HCT116 (cell line): ENCODE measurements at places on chromosomes 2 and 18.

- no peak for DNase-seq
These were observed 559.5 kb upstream of the SALL3 start for GRCh38 chr18:78420116-78420515.

DNA sequence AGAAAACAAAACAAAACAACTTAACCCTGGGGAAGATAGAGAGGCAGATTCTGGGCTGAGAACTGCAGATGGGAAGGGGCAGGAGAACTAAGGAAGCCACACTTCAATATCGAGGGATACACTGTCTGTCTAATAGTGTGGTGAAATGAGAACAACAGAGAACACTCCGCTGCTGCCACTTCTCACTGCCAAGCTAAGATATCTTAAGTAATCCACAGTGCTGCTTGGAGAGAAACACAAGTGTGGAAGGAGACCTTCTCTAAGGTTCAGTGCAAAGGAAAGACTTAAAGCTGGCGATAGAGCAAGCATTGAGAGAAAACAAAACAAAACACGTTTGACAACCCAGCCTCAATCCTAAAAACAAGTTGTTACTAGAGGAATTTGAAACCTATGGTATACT, 37.4 kb downstream of the DLGAP1 start:
- DNase-seq: no peak

- no peak for DNase-seq
These were observed 295.7 kb downstream of the LRP1B start for GRCh38 chr2:141835103-141835502.

- no peak for DNase-seq
These were observed 33.5 kb downstream of the ZNF532 start for GRCh38 chr18:58898010-58898799.

DNA sequence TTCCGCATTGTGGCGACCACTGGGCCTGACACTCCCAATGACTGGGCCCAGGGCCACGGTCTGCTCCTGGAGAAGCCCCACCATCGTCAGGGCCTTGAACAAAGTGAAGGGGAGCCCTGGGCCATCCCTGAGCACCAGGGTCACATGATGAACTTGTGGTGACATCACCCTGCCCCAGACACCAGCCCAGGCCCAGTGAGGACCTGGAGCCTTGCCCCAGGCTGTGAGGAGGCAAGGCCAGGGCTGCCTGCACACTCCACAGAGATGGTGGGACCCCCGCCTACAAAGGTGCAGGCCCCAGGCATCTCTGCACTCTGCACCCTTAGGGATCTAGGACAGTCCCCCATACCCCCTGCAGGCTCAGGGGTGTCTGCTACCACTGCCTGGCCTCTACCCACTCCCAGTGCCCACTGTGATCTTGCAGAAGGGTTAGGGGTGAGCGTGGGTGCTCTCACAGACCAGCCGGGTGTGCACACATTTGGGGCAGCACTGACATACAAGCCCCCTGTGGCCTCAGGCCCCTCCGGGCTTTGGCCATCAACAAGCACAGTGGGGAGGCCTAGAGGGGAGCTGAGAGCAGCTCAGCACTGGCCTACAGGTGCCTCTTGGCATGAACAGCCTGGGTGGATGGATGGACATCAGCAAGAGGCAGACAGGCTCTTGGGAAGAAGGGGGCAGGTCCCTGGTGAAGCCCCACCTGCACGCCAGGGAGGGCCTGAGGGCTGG, 624.0 kb upstream of the LRRTM4 start:
- DNase-seq: no peak

DNA sequence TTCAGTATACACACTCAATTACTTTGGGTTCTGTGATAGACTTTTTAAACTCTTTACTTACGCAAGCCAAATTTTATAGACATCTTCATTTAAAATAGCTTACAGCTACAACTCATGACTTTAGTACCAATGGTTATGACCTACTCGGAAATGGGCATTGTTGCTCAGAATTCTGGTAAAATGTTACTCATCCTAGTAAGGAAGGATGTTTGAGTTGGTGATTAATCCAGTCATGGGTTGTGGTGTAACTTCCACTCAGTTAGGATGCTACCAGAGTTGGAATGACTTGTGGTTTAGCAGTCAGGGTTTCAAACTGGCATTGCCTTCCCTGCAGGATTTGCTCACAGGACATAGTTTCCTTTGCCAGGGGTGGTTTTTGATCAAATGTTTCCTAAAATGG, 7.4 kb upstream of the NPC1 start:
- no peak for DNase-seq

GRCh38 chr2:52036853-52037252, 1004.9 kb upstream of the NRXN1 start:
- DNase-seq: no peak

DNA sequence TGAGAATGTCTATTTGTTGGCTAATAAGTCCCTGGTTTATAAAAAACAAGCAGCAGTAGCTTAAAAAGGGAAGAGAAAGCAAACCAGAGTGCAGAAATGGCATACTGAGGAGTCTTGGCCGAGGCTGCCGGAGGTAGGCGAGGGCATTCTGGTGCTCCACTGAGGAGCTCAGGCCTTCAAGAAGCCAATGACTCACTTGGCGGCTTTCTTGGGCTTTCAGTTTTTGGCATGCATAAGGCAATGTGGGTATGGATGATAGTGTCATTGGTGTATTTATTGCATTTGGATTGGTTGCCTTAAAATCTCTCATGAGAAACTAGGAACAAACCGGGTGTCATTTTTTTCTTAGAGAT, 119.6 kb upstream of the ARL5A start:
- no peak for DNase-seq

DNA sequence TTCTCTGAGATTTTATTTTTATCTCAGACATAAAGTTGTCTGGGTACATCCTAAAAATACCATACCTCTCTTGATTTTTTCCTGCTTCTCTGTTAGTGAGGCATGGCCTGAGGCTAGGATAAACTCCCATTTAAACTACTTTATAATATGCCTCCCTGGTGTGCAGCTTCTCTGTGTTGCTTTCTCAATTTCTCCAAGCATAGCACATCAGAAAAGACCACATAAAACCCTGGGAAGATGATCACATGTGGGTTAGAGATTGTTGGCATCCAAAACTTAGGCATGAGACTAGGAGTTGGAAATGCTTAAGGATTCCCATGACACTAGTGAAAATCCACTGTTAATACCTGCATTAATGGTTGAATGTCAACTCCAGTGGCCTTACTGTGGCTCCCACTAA, 254.6 kb downstream of the RND3 start:
- DNase-seq: no peak

GRCh38 chr2:240302041-240302440, 133.4 kb upstream of the GPC1 start:
- DNase-seq: no peak

DNA sequence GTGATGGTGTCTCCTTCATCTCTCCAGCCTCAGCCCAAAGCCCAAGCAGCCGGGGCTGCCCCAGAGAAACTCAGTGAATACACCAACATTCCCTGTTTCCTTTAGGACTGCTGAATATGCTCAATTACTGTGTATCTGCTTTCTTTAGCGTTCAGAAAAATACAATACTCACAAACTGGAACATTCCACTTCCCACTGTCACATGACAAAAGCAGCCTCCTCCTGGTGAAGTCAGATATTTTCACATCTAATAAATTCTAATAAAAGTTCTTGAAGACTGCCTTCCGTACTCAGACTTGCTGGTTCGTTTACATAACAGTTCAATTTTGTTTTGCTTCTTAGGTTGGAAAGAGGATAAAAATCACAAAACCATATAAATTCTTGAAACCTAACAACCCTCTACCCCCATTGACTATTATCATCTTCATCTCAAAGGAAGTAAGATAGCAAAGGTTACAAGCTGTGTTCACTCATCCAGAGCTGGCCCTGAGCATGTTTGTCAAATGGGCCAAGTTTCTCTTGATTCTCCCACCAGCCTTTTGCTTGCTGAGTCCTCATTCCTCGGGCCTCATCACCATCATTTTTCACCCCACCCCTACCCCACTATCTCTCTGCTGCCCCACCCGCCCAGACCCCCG, 190.8 kb upstream of the HNRNPA3 start:
- DNase-seq: no peak

- DNase-seq: no peak
These were observed 58.6 kb downstream of the TMEM17 start for GRCh38 chr2:62447411-62447810.

DNA sequence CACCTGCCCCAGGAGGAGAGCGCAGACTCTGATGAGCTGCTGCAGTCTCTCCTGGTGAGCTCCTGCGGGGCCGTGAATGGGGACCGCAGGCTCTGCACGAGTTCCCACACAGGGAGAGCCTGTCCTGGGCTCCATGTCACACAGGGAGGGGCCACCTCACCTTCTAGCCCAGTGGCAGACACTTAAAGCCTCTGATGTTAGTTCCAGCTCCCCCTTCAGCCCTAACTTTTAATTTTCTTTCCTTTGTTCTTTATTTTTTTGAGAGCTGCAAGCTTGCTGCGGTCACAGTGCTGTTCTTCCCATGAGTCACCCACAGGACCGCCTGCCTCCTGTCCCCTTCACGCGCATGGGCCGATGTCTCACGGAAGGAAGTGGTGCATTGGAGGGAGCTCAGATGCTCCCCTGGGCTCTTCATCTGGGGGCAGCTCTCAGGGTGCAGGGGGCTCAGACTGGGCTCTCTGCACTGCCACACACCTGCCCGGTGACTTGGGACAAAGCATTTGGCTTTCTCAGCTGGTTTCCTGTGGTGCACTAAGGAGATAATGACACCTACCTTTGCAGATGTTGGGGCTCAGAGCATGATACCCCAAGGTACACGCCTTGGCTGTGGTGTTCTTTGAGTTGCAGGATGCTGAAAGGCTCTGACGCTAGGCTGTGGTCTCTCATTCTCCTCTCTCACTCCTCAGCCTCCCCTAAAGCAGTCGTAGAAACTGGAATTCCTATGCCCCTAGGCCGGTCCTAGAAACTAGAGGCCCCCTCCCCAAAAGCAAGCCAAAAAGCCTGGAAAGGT, 37.2 kb upstream of the PXDN start:
- peak; percentile 1 for DNase-seq

DNA sequence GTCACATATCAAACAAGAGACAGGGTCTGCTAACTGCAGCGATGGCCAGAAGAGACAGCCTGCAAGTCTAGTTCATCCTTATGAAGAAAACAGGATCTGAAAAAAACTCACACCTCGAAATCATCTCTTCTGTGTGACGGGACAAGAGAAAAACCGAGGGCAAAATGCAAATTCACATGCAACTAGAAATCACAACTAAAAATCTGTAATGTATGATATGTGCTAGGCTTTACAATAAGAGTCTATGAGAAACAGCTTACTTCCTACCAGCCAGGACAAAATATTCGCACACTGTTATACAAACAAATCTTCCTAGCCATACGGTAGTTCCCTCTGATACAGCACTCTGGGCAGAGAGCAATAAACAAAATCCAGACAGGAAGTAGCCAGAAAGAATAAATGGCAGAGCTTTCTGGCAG, 48.8 kb downstream of the ANKRD44 start:
- no peak for DNase-seq

GRCh38 chr2:119480718-119481142, 43.6 kb downstream of the SCTR start:
- no peak for DNase-seq

- no peak for DNase-seq
These were observed 5.1 kb downstream of the IL1B start for GRCh38 chr2:112831513-112831845.
